ENCODE measurements at places on chromosomes 16 and 17.

- no peak for DNase-seq
Measured at GRCh38 chr16:51579652-51580360, 428.7 kb upstream of the SALL1 start.

GRCh38 chr16:11133344-11133943 is 122.6 kb downstream of the SOCS1 start:
- peak; percentile 91 for DNase-seq

GRCh38 chr17:32470405-32471167 is 16.2 kb upstream of the CDK5R1 start:
- no peak for DNase-seq

GRCh38 chr16:57600048-57600835 is 28.2 kb upstream of the ADGRG1 start:
- DNase-seq, result peak; percentile 30

GRCh38 chr16:1225051-1225451 is at the start of gene TPSG1:
TPSG1 (minus strand) TSS chr16:1225268; CDS start chr16:1225252, 16 bp downstream.
- no peak for DNase-seq

- no peak for DNase-seq
Measured at GRCh38 chr16:10552998-10553491, 27.4 kb downstream of the EMP2 start.
